Common myeloid progenitor, CD34-positive (primary cell): ENCODE measurements at places on chromosomes 6 and 20.

GRCh38 chr6:75169689-75170586, 35.9 kb downstream of the COL12A1 start:
- DNase-seq = no peak

DNA sequence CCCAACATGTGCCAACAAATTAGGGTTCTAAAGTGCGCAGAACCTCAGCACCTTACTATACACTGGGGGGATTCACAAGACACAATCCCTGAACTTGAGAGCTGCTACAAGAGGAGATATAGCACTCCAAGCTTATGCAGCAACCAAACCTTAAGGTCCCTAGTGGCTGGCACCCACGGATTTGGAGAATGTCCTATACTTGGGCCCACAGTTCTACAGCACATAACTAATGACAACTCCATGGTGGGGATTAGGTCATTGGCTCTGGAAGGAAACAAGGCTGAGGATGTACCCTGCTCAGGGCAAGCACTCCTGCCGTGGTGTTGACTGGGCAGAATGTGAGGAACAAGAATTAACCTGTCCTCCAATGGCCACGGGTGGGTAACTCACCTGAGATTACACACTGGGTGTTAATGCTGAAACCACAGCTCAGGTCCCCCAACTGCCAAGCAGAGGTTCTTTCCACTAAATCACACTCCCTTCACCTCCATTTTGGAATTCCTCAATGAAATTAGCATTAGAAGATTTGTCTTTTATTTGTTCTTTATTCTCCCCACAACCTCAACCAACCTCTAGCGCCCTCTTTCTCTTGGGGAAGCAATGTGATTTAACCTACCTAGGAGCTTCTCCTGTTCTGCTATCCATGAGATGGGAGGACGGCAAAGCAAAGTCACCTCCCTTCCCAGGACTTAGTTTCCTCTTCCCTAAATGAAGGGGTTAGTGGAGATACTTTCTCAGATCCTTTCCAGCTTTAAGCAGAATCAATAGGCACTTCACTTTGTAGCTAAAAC, 32.0 kb downstream of the TRERF1 start:
- no peak for DNase-seq

DNA sequence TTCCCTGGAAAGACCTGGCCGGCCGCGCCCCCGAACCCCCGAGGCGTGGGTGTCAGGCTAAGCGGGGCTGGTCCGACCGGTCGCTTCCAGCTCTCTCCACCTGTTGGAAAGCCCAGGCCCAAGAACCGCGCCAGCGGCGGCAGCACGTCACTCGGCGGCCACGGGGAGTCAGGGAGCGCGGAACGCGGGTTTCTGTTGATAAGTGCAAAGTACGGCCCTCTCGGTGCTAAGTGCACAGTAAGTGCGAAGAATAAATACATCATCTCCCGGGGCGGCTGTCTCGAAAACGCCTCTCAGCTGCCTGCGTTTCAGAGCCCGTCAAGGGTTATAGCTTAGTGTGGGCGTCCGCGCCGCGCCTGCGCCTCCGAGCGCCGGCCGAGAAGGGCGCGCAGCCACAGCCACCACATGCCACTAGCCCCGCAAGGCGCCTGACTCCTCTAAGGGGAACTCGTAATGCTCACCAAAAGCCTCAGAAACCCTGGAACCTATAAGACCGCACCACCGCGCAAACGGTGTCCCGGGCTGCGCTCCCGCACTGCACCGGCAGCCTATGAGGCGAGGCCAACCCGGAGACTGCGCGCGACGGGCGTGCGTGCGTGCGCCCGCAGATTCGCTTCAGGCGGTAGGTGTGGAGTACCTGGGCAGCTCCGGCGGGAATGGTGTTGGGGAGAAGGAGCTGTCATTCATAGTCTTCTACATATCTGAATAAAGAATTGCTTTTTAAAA, 9.2 kb upstream of the TBX18 start:
- DNase-seq = peak; percentile 63

GRCh38 chr6:42551217-42551616, 12.6 kb upstream of the UBR2 start:
- no peak for DNase-seq

- no peak for DNase-seq
Measured at GRCh38 chr6:40276141-40276540, 311.0 kb downstream of the LRFN2 start.

DNA sequence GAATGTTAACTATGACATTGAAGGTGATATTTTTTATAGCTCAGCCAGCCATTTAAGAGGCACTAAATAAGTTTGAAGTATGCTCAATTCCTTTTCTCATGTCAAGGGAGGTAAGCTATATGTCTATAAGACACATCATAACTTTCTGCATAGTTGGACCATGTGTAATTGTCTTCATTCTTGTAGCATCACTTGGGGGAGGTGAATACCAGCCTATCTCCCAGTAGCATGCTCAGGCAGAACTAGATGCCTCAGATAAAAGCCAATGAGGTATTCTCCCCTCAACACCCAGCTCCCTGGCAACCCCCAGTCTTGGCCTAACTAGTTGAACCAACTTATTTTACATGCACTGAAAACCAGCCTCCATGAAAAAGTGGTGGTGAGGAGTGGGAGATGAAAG, 158.3 kb upstream of the JAG1 start:
- DNase-seq = no peak

DNA sequence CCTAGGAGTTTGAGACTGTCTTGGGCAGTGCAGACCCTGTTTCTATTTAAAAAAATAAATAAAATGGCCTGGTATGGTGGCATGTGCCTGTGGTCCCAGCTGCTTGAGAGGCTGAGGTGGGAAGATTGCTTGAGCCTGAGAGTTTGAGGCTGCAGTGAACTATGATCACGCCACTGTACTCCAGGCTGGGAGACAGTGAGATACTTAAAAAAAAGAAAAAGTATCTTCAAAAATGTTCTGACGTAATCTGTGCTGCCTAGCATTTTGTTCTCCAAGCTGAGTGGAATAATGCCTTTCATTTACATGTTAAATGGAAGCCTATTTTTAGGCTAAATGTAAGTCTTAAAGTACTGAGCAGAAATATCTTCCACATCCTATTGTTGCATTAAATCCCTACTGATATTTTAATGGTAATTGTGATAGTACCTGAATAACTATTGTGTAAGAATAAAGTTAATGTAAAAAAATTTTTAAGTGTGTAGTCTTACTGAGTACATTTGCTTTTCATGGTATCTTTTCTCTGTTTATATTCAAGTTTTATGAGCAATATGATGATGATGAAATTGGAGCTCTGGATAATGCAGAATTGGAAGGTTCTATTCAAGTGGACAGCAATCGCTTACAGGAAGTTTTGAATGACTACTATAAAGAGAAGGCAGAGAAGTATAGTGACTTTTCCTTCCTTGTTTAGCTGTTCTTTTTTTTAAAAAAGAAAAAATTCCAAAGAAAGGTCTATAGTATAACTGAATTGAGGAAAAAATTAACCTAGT, 4.2 kb upstream of the ZC2HC1B start:
- no peak for DNase-seq

DNA sequence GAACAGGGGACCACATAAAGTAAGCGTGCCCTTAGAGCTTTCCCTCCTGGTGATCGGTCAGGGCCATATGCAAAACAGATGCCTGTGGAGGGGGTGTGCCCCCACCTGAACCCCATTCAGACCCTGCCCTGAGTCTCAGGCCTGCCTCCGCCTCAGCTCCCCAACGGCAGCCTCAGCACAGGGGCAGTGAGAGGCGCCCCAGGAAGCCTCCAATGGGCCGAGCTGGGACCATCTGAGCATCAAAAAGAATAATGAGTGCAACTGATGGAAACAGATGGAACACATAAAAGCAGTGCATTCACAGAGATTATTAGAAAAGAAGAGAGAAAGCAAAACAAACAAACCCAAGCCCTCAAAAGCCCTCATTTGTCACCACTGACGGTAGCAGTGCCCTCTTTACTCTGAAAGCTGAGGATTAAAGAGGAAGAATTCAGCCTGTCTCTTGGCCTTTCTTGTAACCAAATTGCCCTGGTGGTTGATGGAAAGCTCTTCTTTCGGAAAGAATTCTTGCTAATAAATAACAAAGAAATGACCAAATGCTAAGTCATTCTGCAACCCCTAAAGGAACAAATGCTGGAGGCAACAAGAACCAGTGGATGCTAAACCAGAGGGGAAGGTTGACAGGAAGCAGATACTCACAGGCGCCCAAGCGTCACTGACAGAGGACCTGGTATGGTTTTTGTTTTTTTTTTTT, 6.8 kb downstream of the ADISSP start:
- DNase-seq = peak; percentile 83

GRCh38 chr6:110353457-110354001, 4.6 kb downstream of the METTL24 start:
- DNase-seq = no peak

DNA sequence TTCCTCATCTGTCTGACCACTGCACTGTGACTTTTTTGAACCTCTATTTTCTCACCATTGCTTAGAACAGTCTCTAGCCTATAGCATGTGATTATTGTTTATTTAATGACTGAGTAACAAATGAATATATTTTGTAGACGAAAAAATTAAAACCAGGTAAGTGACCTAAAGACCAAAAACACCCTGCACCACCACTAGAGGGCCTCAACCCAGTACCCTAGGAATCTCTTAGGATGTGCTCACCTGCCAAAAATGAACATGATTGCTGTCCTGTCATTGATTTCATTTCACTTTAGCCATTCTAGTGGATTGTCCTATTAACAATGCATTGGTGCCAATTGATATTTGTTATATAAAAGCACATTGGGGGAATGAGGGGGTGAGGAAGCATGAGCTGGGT, 199.1 kb downstream of the COL9A1 start:
- DNase-seq = no peak

GRCh38 chr6:30613251-30614043, 3.6 kb downstream of the PPP1R10 start:
- DNase-seq = no peak

- DNase-seq = no peak
Measured at GRCh38 chr6:166478782-166479592, 96.2 kb upstream of the MPC1 start.

DNA sequence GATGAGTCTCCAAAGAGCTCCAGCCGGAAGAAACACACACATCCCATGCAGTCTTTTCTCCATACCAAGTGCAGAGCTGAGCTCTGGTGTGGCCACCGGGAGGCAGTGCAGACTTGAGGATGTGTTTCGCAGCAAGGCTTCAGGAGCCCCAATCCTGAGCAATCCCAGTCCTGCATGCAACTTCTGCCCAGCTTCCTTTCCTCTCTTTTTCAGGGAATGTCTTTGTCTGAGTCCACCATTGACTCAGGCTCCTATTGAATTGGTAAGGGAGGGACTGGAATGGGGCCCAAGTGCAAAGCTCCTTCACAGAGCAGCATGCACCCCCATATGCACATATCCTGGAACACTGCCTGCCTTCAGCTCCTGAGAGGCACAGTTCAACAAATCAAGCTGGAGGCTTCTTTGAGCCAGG, 50.5 kb upstream of the ASIP start:
- DNase-seq = peak; percentile 54

- no peak for DNase-seq
Measured at GRCh38 chr6:106967936-106968555, 6.5 kb downstream of the CD24 start.

DNA sequence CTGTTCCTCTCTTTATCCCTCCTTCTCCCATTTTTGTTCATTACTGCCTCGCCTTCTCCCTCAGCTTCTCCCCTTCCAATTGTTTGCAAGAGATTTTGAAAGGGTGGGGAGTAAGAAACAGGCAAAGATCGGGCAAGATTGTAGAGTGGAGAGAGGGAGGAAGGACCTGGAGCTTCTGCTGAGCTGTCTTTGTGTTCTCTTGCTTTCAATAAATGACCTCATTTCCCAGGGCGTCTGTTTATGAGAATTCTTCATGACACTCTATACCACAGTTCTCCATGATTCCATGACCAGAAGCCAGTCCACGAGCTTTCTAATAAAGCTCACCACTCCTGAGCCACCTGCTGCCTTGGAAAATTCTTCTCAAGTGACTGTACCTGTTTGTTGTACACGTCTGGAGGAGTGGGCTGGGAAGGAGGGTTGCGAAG, 50.0 kb upstream of the PLEKHG1 start:
- no peak for DNase-seq

- no peak for DNase-seq
Measured at GRCh38 chr6:39173270-39173669, 56.0 kb downstream of the KCNK5 start.

DNA sequence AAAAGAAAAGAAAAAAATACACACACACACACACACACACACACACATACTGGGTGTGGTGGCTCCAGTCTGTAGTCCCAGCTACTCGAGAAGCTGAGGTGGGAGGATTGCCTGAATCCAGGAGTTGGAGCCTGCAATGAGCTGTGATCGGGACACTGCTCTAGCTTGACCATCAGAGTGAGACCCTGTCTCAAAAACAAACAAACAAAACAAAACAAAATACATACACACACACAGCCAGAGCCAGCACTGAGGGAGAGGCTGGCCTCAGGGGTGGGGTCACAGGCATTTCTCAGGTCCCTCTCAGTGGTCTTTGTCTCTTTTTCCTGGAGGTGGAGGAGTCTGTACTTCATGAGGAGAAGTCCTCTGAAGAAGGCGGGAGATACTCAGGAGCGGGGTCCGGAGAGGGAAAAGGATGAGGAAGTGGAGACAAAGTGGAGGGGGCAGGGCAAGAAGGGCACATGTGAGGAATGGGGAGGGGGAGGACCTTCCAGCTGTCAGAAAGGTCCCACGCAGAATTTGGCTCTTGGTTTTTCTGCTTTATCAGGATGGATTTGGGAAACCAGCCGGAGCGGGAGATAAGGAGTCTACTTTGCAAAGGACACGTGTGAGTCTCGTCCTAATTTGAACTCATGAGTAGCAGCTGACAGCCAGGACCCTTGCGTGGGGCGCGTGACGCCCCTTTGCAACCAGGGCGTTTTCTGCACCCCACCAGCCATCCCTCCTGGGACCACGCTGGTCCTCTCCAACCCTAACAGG, 7.7 kb upstream of the MICB start:
- DNase-seq = no peak

DNA sequence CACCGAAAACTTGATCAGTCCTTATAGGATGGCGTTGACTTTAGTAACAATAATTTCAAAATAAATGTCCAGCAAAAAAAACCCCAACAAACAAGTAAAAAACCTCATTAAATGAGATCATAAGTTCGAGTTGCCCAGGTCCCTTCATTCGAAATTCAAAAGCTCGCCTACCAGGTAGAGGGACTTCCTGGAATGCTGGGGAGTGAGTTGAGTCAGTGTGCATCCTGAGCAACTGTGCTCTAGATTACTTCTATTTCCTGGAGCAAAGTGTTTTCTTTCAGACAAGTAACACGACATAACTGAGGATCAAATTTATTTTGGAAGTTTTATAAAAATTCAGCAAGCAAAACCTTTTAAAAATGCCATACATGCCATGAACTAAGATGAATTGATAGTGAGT, 511.9 kb upstream of the CITED2 start:
- no peak for DNase-seq

- DNase-seq = peak; percentile 39
Measured at GRCh38 chr20:9163251-9163650, 94.4 kb downstream of the PLCB4 start.

- DNase-seq = no peak
Measured at GRCh38 chr20:20849161-20849560, 136.7 kb upstream of the RALGAPA2 start.

DNA sequence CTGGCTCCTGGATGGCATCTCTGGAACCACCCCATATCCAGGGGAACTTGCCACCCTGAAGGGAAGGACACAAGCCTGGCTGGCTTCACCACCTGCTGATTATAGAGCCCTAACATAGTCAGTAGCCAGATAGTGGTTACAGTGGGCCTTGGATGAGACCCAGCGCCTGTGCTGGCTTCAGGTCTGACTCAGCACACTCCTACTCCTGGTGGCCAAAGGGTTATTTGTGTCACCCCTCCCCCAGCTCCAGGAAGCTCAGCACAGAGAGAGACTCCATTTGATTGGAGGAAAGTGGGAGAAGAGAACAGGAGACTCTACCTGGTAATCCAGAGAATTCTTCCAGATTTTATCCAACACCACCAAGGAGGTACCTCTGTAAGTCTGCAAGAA, 12.8 kb downstream of the SNX14 start:
- no peak for DNase-seq

GRCh38 chr6:134949927-134950326, at the start of gene ALDH8A1:
Gene ALDH8A1 (minus strand): TSS chr6:134950101. CDS start chr6:134950053, 48 bp downstream.
- DNase-seq = no peak
